Motor neuron (in vitro differentiated cells): ENCODE measurements at places on chromosomes 2 and 18. TPM values are rescaled to one million over a fixed set of nuclear protein-coding genes. Genes with fewer than 3 reads are reported as not detected.
A peak's percentile ranks its signal among the peaks of the same experiment; 100 is the strongest.

- no peak for ATAC-seq
Measured at GRCh38 chr2:115389024-115389423, 946.6 kb downstream of the DPP10 start.

- ATAC-seq = no peak
Measured at GRCh38 chr2:85318222-85319074, 9.3 kb downstream of the TGOLN2 start.

The C2orf78 gene
- total RNA-seq = 0.10 TPM in 1 of 2 replicates, not detected in the other

The PARD6G gene
- total RNA-seq = 6.9 and 7.6 TPM in 2 replicates

DNA sequence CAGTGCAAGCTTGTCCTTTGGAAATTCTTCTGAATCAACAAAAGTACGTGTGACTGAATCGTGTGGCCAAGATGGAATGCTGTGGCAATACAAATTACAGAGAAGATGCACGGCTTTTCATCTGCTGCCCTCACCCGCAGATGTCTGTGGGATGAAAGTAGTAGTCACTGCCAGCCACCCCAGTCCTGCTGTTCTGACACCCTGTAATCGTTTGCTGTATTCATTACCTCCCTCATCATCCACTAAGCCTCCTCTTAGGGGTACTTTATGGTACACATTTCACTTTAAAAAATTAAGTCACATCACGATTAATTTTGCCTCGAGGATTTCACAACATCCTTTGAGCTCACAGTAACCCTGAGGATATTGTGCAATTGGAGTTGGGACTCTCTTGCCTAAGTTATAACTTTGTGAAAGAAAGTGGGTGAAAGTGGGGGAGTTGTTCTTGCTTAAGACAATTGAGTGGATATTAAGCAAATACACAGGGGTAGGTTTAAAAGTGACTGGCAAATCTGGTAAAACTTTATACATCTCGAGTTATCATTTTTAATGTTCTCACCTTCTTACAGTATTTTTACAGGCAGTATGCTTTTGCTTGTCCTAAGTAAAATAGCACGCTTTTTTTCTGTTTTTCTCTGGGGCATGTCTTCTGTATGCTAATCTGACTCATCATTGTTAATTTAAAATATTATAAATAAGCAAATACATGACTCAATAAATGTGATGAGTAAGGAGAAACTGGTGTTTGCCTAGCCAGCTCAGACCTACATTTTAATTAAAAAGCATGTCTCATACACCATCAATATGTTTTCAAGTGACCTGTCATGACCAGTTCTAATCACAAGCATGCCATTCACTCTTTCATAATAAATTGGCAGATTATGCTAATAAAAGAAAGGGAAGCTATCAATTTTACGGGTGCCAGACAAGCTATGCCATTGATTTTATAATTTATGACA lies 680.9 kb downstream of the IRS1 start:
- peak; percentile 91 for ATAC-seq

- peak; percentile 66 for ATAC-seq
Measured at GRCh38 chr2:131016826-131017741, 76.2 kb downstream of the FAM168B start.

GRCh38 chr2:5123582-5124196 lies 568.5 kb upstream of the SOX11 start:
- no peak for ATAC-seq

GRCh38 chr2:65722028-65722778 lies 289.8 kb upstream of the SPRED2 start:
- ATAC-seq = peak; percentile 100

- no peak for ATAC-seq
Measured at GRCh38 chr2:15471606-15472005, 89.5 kb downstream of the NBAS start.

- no peak for ATAC-seq
Measured at GRCh38 chr18:37657493-37657892, 91.9 kb upstream of the CELF4 start.

- no peak for ATAC-seq
Measured at GRCh38 chr2:192197357-192197756, 2.6 kb upstream of the TMEFF2 start.

DNA sequence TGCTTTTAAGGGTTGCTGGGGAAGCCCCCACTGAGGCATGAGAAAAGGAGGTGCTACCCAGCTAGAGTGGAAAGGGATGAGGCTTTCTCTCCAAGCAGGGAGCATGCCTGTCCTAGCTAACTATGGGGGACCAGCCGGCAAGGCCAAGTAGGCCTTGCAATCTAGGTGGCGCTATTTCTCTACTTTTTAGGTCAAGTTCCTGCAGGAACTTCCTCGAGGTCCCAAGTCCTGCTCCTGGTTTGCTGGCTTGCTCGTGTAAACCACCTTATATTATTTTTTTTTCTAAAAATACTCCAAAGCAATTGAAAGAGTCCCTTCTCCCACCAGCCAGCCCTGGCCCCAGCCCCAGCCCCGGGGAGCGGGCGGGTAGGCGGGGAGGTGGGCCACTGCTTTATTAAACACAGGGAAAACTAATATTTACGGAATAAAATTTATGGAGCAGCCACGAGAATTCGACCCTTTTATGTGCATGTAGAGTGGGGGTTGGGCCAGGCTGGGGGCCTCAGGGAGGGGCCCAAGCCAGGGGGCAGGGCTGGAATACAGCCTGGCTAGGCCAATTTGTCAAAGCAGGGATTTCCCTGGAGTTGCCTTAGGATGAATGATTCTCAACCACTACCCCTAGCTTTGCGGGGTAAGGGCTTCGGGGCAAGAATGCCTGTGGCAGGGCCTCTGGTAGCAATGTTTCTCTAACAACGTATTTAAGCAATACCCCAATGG lies 12.8 kb upstream of the IHH start:
- ATAC-seq = peak; percentile 86

DNA sequence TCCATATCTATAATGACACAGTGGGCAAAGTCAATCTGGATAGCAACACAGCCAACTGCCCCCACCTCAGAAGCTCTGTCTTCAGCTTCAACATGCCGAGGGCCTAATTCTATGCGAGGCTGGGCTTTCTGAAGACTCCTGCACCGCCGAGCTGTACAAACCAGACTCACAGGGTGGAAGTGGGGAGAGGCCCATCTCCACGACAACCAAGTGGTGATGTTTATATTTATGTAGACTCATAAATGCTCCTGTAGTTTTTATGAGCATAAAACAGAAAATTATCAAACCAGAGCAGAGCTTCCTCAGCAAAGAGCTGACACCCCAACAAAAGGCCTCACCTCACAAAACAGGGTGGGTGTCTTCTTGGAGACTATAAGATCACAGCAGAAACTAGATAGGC lies 77.0 kb upstream of the LGALSL start:
- ATAC-seq = peak; percentile 78

- no peak for ATAC-seq
Measured at GRCh38 chr18:41765460-41765859, 189.6 kb upstream of the PIK3C3 start.

- no peak for ATAC-seq
Measured at GRCh38 chr18:57083485-57083884, 63.4 kb upstream of the BOD1L2 start.

The KCNE4 gene
- 11.1 and 14.7 TPM in 2 replicates for total RNA-seq

GRCh38 chr2:11077411-11077810 lies 77.9 kb upstream of the SLC66A3 start:
- no peak for ATAC-seq

DNA sequence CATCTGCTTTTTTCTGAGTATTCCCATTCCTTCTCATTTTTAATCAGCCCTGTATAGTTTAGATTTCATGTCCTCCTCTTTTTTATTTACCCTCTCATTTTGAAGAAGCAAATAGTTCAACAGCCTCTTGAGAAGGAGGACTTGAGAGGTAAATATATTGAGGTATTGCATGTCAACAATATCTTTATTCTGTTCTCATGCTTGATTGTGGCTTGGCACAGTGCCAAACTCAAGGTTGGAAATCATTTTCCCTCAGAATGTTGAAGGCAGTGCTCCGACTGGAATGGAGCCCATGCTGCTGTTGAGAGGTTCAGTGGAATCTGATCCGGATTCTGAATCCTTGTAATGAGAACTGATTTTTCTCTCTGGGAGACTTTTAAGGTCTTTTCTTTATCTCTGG lies 31.0 kb upstream of the GALNT3 start:
- ATAC-seq = no peak

The TWIST2 gene
- 0.26 TPM in 1 of 2 replicates, not detected in the other for total RNA-seq

DNA sequence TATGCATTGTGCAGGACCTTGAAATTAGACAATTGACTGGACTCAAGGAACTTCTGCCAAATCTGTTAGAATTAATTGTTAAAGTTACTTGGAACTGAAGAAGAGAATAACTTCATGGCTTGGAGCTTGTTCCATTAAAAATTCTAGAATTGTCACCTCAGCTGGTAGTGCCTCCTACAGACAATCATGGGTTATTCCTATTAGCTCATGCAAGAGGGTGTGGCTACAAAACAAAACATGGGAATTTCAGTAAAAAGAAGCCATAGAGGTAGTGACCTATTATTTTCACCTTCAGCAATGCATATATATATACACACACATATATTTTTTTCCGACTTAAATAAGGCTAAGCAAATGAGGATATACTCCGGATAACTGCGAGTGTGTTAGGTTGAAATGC lies 181.9 kb upstream of the DTNA start:
- no peak for ATAC-seq

- peak; percentile 18 for ATAC-seq
Measured at GRCh38 chr2:50606860-50607259, 425.1 kb downstream of the NRXN1 start.

DNA sequence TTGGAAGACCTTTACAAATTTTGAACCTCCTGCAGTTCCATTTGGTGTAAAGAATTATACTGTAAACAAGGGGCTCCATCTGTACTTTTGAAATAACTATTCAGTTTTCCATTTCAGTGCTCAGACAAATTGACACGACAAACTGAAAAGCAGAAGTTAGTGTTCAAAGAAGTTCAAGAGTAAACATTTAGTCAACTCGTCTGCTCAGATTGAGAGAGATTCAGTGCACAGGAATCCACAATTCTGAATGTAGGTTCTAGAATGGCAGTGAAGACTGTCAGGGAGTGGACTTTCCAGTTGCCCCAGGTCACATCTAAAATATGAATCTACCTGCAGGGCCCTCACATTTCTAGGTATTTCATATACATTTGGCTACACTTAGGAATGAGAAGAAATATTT lies 322.3 kb upstream of the TCF4 start:
- no peak for ATAC-seq

The ADCYAP1 gene
- 0.15 and 0.28 TPM in 2 replicates for total RNA-seq

- no peak for ATAC-seq
Measured at GRCh38 chr2:222582928-222583327, 73.0 kb downstream of the FARSB start.

GRCh38 chr2:158718851-158719250 lies 76.3 kb upstream of the DAPL1 start:
- ATAC-seq = no peak

The GRB14 gene
- total RNA-seq = 5.5 and 7.0 TPM in 2 replicates

GRCh38 chr18:78693429-78693828 lies 286.2 kb upstream of the SALL3 start:
- no peak for ATAC-seq

DNA sequence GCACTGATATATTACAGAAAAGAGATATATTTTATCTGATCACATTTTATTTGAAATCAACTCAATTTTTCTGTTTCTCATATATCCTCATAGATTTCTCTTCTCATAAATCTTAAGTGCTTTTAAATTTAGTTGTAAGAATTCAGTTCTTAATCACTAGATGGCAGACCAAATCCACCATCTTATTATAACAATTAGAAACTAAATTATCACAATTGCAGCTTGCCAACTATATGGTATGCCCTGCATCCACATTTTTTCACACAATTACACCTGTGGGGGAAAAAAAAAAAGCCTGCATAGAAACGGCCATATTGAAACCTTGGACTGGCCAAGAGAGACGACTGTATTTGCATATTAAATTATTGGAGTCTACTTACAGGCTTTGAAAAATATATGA lies 64.4 kb downstream of the COL5A2 start:
- ATAC-seq = no peak

- ATAC-seq = no peak
Measured at GRCh38 chr2:85921659-85922058, 32.9 kb upstream of the ST3GAL5 start.

GRCh38 chr18:56565046-56565445 lies 73.3 kb downstream of the TXNL1 start:
- peak; percentile 28 for ATAC-seq

DNA sequence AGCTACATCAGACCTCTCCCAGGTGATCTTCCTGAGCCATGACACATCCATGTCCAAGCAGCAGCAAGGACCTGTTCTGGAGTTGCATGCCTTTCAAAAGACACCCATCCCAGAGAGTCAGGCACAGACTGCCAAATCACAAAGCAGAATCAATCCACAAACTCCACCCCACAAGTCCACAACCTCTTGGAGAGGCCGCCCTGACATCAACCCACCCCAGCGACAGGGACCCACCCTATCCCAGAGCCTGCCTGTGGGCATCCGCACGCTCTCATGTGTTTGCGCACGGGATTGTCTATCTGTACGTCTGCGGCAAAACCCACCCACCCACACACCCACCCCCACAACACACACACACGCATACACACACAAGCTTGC lies 11.9 kb downstream of the SMAD7 start:
- peak; percentile 94 for ATAC-seq

The PSMA8 gene
- not detected in 2 replicates for total RNA-seq

- no peak for ATAC-seq
Measured at GRCh38 chr2:27350106-27350693, 6.4 kb downstream of the GTF3C2 start.

The RGPD3 gene
- 0.66 and 0.75 TPM in 2 replicates for total RNA-seq

The RPRM gene
- 76.3 and 89.2 TPM in 2 replicates for total RNA-seq

- ATAC-seq = no peak
Measured at GRCh38 chr18:55018602-55019001, 59.3 kb upstream of the CCDC68 start.

- ATAC-seq = no peak
Measured at GRCh38 chr2:5521461-5521860, 170.7 kb upstream of the SOX11 start.

DNA sequence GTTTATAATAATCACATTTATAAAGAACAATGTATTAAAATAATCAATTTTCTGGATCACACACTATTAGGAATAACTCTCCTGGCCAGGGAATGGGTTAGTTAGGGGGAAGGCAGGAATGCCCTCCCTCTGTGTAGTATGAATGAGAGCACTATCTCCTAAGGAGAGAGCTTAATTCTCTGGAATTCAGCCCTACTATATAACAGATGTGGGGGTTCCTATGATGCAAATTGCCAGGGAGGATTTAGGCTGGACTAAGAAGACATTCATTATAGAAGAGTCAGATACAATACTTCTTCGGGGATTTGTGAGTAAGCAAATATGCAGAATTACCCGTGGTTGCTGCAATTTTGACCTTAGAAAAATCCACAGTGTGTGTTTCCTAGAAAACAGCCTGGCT lies 250.1 kb upstream of the VRK2 start:
- ATAC-seq = peak; percentile 18

- ATAC-seq = no peak
Measured at GRCh38 chr2:188306271-188306670, 14.6 kb downstream of the GULP1 start.

DNA sequence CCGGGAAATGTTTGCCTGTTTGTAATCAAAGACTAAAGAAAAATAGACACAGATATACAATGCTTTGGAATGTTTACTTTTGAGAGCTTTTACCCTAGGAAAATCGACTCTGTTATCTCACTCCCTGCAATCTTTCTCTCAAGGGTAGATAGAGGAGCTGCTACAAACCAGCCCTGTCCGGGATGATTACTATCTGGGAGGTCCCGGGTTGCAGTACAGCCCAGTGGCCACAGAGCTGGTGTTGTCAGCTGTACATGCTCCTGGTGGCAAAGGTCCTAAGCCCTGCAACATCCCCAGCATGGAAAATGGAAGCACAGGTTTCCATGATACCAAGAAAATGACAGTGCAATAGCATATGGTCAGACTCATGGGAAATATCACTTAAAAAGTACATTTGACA lies 570.5 kb upstream of the SOX11 start:
- ATAC-seq = no peak
